ENCODE measurements at places on chromosomes 13 and 19.

GRCh38 chr13:33940898-33941297 is 122.9 kb downstream of the RFC3 start:
- no peak for DNase-seq

GRCh38 chr13:30697996-30698401 is 37.3 kb upstream of the ALOX5AP start:
- DNase-seq: no peak

- no peak for DNase-seq
Measured at GRCh38 chr13:60075850-60076249, 87.9 kb downstream of the DIAPH3 start.

GRCh38 chr19:43148233-43148632 is 38.1 kb downstream of the PSG5 start:
- DNase-seq: no peak

GRCh38 chr13:31011901-31012654 is 79.6 kb downstream of the TEX26 start:
- no peak for DNase-seq

GRCh38 chr19:32368787-32369186 is 23.4 kb downstream of the ZNF507 start:
- no peak for DNase-seq

DNA sequence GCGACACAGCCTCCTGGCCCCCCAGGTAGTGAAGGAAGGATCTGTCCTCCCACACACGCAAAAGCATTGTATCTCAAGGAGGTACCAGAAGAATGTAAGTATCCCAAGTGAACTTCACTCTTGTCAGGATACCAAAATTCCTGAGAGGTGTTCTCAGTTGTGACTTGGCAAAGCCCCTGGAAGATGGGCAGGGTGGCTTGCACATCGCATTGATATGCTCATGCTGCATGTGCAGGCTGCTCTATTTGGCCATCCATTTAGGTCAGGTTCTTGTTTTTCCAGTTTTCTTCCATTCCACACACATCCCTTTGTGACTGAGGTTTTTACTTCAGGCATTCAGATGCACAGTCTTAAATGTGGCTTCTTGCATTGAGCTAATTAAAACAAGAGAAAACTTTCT is 382.8 kb downstream of the FOXO1 start:
- no peak for DNase-seq

- no peak for DNase-seq
Measured at GRCh38 chr13:52359534-52359933, 46.4 kb downstream of the THSD1 start.

DNA sequence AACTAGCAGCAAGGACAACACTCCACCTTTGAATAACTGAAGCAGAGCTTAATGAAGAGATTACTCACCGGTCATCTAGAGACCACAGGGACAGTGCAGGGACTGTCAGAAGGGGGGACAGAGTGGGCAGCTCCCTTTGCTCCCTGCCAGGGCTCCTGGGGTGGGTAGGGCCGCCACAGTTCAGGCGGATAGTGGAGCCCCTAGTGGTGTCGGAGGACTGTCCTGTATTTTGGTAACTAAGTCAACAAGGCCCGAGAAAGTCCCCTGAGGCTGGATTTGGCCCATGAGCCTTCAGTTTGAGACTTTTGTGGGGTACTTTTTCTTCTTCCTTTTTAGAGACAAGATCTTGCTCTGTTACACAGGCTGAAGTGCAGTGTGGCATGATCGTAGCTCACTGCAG is 44.6 kb downstream of the GJA3 start:
- DNase-seq: no peak

GRCh38 chr13:107079423-107080049 is 511.6 kb upstream of the ARGLU1 start:
- DNase-seq: no peak

- DNase-seq: no peak
Measured at GRCh38 chr13:76723551-76724232, 162.5 kb downstream of the KCTD12 start.
